ENCODE measurements at places on chromosomes 2 and 18.

GRCh38 chr2:207704671-207705070 is 6.8 kb upstream of the CCNYL1 start:
- DNase-seq: peak; percentile 54

DNA sequence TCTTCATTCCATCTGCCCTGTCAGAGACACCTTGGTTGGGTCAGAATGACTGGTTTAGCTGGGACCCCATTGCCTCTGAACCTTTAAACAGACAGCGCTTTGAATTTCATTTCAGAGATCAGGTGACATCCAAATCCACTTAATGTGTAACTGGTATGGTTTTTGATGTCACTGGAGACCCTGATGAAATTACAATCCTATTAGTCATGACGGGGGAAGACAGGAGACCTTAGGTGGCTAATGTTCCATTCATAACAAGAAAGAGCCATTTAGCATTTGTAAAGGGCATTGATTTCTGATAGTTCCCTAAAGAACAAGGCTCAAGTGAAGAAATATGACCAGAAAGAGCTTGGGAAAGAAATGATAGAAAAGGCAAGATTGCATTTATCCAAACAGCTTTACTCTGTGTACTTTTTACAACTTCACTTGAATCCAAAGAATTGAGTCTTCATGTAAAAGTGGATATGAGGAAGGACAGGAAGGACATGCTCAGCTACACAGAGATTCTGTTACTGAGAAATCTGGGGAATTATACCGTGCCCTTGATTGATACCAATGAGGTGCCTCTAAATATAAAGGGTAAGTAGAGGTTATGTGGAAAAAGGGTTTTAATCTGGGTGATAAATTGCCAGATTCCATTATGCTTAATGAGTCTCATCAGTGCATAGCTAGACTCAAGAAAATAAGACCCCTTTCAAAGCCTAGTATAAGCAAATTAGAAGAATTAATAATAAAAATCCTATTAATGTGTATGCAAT is 198.2 kb downstream of the NCKAP5 start:
- no peak for DNase-seq

- no peak for DNase-seq
Measured at GRCh38 chr2:130300258-130300969, 42.3 kb upstream of the IMP4 start.

DNA sequence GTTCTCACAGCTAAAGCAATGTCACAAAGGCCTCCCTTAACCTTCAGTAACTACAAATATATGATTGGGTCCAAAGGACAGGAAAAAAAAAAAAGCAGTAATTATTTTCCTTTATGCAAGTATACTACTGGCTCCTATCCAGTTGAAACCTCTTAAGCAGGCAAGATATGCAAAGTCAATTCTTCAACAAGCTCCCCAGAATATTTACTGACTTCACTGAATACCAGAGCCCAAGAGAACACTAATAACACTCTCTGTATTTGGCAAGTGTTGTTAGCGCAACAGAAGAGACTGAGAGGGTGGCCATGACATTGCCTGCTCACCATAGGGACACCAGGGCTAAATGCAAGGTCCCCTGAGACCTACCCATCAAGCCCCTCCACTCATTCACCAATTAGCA is 74.5 kb downstream of the AP1S3 start:
- no peak for DNase-seq

- no peak for DNase-seq
Measured at GRCh38 chr2:17867133-17867532, 11.3 kb upstream of the KCNS3 start.

- DNase-seq: no peak
Measured at GRCh38 chr2:47218899-47219525, 63.9 kb upstream of the STPG4 start.

DNA sequence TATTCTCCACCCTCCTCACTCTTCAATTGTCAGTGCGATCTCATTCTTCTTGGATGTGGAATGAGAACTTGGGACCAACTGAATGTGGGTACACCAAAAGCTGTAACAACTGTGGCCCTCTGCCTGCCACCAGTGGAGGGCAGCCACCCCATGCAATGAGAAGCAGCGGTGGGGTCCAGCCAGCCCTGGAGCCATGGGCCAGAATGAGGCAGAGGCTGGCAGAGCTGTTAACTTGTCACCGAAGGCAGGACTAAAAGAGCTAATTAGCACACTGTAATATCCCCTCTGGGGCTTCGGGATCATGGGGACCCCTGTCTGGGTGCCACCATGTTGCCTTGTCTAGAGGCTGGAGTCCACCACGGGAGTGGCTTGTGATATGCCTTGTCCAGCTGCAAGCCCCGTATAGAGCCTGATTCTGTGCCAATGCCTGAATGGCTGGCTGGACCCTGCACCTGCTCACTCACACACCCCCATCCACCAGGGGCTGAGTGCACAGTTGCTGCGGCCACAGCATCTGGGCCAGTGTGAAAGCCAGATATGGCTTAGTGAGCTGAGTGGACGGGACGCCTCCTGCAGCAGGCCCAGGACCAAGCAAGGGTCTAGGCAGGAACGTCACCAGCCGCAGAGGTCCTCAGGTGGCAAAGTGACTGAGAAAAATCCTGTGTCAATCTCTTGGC is 680.5 kb downstream of the DSC3 start:
- no peak for DNase-seq

DNA sequence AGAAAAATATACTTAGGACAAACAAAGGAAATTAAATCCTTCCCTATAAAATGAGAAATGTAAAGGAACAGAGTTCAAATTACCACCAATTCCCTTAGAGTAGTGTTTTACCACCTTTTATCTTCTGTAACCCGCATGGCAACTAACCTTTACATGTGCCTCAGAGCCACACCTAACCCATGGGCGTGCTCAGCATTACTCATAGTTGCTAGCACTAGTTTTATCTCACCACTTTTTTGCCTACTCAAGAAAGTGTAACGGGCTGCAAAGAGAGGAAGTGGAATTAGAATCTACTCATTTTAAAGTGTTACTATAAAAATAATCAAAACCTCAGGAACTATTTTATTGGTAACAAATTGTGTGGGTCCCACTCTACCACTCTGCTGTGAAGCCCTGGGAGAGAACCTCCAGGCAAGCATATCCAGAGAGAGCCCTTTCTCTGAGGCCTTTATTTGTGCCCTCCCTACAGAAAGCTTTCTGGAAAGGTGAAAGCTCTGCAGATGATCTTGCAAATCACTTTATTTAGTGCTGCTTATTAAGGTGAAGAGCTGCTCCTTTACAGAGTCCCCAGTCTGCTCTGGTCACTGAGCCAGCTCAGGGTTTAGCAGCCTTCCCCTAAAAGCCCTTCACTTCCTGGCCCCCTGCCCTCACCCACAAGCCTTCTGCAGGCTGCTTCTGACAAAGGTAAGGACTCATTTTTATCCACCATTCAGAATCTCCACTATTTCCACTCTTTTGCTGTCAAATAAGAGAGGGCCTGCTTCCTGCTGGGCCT is 98.8 kb downstream of the TRABD2A start:
- DNase-seq: no peak

DNA sequence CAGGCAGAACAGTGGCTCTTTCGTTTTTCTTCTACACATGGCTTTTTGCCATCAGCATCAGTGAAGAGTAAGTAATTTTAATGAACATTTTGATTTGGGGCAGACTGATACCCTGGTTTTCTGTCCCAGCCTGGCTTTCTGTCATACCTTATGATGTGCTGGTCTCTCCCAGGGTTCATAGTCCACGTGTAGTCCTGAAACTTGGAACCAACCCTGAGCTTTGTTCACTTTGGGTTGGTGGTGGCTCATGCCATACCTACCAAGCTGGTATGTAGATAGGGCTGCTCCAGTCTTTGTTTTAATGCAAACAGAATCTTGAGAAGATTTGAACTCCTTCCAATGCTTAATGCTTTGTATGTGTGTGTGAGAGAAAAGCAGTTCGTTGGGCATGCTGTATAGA is 4.9 kb downstream of the COPS7B start:
- no peak for DNase-seq

GRCh38 chr2:173934895-173935294 is 30.3 kb downstream of the SP3 start:
- no peak for DNase-seq

DNA sequence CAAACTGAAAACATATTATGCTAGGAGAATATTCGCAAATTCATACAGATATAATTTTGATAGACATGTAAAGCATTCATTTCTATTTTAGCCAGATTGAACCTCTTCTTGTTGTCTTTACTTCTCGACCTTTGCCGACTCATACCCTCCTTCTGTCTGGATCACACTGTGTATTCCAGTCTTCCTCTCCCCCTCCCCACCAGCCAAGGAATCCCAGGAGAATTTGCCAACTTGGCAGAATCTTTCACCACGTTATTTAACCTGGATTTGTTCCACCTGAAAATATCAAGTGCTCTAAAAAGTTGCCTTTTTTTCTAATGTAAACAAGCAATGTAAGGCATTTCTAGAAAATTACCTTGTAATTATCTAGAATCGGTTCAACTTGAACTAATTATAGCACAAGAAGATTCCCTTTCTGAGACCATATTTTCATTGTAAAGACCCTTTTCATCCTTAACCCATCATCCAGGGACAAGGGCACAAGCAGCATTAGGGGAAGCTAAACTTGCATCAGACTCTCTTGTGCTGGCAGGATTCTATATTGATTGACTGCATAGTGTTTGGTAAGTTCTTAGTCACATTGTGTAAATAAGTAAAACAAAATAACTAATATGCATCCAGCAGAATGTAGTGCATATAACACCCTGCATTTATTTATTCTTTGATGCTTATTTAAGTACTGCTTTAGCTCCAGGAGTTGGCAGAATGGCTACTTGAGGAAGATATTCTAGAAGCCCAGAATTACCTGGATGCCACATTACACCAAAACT is 1328.7 kb upstream of the NXPH2 start:
- no peak for DNase-seq

DNA sequence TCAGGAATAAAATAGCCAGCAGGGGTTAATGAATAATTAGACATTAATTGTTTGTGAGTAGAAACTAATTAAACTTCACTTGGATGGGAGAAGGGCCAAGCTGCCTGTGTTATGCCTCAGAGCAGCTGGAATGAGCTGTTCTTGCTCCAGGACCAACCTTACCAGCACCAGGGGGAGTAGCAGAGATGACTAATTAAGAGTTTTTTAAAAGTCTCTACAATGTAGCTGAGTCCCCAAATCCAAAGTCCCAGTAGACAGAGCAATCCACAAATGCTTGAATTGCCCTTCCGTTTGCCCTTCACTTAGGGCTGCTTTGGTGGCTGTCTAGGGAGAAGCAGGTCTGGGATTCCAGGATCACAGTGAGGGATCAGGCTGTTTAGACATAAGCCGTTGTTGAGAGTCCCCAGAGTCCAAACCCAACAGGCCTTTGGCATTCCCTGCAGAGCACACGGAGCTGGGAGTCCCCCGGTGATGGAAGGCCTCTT is 59.4 kb downstream of the RHOB start:
- no peak for DNase-seq

DNA sequence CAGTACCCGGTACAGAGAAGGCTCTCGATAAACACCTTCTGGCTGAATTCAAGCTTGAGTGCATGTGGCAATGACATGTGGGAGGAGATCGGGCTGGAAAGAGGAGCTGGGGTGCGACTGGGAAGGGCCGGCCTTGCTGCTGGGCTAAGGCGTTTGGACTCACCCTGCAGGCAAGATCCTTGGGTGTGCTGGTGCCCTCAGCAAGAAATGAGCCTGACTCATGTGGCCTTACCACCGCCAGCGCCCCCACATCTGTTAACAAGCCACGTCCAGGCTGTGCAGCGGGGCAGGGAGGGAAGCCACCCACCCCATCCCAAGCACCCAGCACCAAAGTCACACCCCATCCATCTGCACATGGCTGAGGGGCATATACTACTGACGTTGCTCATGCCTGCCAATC is 1.3 kb downstream of the HS1BP3 start:
- DNase-seq: peak; percentile 43

- no peak for DNase-seq
Measured at GRCh38 chr2:27275211-27276150, at the start of gene DNAJC5G. DNAJC5G (plus strand) TSS chr2:27275433; CDS start chr2:27276729, 1,296 bp downstream.

DNA sequence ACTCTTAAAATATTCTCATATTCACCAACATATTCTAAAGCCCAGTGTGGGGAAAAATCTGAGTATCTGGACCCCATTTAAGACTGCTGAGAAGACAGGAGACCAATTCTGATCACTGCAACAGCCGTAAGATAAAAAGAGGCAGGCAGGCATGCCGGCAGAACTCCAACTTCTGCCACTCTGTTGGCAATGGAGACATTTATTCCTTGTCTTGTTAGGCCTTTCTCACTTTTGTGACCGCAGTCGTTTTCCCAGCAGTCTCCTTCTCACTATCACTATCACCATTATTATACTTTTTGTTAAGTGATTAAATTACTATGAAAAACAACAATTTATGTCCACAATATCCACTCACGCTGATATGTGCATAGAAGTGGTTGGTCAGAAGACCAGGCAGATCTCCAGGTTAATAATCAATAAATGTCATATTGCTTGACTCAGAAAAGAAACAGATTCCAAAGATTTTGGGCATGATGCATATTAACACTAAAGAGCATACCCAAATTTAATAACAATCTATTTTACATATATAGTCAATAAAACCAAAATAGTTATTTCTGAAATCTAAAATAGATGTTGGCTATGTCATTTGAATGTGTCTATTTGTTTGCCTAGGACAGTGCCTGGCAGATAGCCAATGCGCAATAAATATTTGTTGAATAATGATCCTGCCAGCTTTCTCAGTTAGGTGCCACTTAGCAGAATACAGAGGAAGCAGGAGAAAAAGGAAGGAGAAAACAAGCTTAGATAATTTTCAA is 38.2 kb downstream of the SESTD1 start:
- no peak for DNase-seq

DNA sequence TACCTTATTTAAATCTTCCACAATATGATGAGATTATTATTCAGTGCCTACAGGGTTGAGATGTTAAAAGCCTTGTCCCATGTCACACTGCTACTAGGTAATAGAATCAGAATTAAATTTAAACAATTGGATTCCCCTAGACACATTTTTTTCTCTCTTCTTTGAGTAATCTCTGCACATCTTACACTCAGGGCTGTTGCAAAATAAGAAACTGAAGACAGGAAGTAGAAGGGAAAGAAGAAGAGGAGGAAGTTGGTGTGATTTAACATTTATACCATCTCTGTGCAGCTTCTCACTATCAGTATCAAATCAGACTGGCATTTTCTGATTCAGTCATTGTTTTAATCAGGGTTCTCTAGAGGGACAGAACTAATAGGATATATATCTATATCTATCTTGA is 677.6 kb downstream of the IRS1 start:
- peak; percentile 85 for DNase-seq

- DNase-seq: peak; percentile 77
Measured at GRCh38 chr18:48300463-48300961, 108.7 kb downstream of the ZBTB7C start.

DNA sequence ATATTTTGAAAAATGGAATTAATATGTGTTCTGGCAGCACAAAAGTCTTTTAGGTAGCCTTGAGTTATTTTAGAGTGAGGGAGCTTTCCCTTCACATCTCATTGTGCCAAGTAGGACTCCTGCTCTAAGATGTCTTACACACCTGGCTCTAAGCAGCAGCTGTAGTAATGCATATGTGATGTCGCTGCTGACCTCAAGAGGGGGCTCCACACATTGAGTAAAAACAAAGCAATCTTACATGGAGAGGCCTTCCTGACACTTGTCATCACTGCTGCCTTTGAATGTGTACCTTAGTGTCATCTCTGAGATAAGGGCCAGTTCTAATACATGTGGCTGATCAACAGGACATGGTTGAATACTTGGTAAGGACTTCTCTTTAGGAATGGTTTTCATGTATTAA is 75.8 kb downstream of the ACTR3 start:
- peak; percentile 44 for DNase-seq
